ENCODE measurements at places on chromosomes 7 and 10.

DNA sequence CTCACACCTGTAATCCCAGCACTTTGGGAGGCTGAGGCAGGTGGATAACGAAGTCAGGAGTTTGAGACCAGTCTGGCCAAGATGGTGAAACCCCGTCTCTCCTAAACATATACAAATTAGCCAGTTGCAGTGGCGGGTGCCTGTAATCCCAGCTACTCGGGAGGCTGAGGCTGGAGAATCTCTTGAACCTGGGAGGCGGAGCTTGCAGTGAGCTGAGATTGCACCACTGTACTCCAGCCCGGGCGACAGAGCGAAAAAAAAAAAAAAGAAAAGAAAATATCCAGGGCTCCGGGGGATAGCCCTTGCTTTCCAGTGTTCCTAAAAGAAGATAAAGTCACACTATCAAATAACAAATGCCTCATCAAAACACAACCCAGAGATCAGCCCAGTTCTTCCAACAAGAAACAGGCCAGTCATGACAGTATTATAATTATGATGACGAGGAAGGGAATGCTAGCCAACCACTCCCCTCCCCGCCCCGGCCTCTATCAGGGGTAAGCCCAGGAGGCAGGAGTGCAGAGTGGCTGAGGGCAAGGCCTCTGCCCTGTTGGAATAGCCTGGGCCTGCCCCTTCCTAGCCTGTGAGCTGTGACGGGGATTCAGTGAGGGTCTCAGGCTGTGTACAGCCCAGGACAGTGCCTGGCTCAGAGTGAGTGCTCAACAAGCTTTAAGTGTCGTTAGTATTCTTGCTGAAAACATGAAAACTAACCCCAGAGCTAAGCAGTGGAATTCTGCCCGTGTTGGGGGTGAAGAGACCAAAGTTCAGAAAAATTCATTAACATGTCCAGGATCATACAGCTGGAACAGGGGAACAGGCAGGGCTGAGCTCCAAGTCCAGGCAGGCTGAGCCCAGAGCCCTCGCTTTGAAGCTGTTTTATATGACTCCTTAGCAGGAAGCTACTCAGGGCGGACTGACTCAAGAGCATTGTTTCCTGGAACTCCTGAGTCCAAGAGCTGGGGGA, 54.3 kb downstream of the FAM241B start:
- DNase-seq = no peak

- DNase-seq = no peak
Observed at GRCh38 chr7:84654273-84654672, 459.7 kb upstream of the SEMA3A start.

DNA sequence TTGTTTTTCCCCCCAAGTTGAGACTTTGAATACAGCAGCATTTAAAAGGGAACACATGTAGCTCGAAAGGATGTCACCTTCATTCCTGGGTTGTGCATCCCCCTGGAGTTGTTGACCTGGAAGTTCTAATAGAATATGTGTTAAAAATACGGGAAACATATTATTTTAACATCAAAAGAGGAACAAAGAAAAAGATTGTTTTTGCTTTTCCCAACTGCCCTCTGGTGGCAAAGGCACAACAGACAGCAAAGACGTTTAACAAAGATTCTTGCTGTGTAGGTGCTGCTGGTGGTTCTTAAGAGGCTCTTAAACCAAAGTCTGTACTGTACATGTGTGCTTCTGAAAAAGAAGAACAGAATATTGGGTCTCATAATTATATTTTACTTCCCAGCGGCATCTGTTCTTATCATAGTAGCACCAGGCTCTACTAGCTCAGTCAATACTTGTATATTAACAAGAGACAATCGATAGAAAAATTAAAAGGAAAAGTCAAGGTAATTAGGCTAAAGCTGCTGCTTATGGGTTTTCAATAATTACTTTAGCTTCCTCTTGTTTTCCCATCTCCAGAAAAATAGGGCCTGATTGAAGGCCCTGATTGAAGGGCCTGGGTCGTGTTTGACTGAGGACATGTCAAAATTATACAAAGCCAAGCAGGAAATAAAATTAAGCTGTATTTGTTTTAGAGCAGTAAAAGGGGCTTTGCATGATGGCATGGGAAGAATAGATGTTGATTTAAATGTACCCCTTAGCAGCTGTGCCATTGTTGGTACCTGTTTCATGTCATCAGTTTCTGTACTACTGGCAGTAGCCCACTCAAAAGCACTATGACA, 384.2 kb upstream of the LRGUK start:
- DNase-seq = no peak

DNA sequence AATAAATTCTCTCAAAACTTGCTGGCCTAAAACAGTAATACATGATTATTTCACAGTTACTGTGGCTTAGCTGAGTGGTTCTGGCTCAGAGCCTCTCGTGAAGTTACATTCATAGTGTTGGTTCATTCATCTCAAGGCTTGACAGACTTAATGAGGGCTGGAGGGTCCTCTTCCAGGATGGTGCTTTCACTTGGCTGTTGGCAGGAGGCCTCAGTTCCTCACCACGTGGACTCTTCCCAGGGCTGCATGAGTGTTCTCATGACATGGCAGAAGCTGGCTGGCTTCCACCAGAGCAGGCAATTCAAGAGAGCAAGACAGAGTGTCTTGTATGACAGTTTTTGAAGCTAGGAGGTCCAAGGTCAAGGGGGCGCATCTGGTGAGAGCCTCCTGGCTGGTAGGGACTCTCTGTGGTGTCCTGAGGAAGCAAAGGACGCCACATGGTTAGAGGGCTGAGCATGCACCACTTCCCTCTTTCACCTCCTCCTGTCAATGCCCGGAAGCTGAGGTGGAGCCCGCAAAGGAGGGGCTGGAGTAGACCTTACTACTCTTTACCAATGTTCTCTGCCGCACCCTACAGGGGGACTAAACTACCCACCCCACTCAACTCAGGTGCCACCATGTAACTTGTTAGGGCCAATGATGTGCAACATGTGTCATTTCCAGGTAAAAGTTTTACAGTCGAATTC, 58.2 kb upstream of the YAE1 start:
- DNase-seq = no peak

GRCh38 chr10:99844433-99844955, 62.1 kb downstream of the ABCC2 start:
- DNase-seq = no peak

- no peak for DNase-seq
Observed at GRCh38 chr10:6979371-6979770, 399.3 kb upstream of the PRKCQ start.

All from stimulated activated naive CD8-positive, alpha-beta T cell treated with anti-CD3 and anti-CD28 coated beads, Interleukin-15, amount 100 ng/mL, for 72 hours (primary cell).